Activated CD4-positive, alpha-beta T cell treated with anti-CD3 and anti-CD28 coated beads, Interleukin-2, amount 50 U/mL, for 1 hour (primary cell): ENCODE measurements at places on chromosomes 13 and 19.

GRCh38 chr19:4063369-4064148 lies 3.1 kb downstream of the ZBTB7A start:
- DNase-seq: no peak

DNA sequence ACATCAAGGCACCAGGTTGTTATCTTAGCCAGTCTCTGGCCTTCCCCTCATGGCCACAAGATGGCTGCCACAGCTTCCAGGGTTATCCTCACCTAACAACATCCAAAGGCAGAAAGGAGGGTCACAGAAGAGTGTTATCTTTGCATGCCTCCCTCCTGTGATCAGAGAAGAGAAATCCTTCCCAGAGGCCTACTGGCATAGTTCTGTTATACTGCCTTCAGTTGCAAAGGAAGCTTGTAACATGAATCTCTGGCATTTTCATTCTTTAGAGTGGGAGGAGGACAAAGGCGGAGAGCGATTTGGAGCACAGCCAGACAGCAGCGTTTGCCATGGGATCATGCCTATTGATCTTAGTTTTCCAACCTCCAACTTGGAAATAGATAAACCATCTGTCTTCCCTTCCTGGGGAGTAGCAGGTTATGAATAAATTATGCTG lies 135.7 kb downstream of the DNAJC15 start:
- DNase-seq: no peak

DNA sequence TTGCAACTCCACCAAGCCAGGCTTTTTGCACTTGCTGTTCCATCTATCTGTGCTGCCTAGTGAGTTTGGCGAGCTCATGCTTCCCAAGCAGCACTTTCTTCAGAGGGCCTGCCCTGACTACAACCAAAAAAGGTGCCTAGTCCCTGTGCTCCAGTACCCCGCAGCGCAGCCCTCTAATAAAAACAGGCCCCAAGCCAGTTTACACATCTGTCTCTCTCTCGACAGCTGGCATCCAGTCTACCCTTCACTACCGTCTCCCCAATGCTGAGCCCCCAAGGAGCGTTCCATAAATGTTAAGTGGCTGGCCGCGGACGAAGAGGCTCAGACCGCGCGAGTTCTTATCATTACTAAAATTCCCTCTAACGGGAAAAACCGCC lies 512 bp downstream of the MED4 start:
- DNase-seq: no peak

- DNase-seq: peak; percentile 18
Measured at GRCh38 chr19:50478901-50479715, 2.5 kb upstream of the GARIN5A start.

DNA sequence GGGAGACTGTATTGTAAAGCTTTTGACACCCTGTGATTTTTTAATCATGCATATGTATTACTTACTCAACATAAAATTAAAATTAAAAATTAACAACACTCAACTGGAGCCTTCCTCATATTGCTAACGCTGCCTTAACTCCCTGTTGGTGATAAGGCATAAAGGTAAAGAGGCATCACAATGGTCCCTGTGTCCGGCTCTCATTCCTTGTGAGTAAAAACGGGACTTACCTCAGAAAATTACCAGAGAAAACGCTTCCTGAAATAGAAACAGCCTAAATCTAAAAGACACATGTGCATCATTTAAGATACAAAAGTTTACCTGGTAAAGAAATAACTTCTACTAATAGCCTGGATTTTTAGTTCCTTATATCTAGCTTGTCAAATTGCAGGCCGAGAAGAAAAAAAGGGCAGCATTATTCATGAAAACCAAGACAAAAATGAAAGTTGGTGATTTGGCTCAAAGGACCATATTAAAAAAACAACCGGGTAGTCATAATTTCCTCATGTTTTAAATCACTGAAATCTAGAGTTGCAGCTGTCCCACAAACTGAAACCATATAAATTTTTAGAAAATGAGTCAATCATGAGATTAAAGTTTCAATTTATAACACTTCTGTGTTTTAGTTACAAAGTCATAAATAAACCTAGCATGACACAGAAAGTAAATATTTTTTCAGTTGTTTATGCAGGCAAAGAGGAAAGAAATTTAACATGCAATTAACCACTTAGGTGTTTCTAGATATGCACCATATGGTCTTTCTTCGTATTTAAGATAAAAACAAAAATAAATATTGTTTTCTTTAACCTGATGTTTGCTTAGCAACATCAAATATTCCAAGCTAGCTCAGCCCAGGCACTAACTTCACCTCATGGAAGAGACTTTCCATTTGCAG lies 94.7 kb downstream of the MIPEP start:
- DNase-seq: no peak

- DNase-seq: no peak
Measured at GRCh38 chr13:94658926-94659597, 53.3 kb downstream of the SOX21 start.

DNA sequence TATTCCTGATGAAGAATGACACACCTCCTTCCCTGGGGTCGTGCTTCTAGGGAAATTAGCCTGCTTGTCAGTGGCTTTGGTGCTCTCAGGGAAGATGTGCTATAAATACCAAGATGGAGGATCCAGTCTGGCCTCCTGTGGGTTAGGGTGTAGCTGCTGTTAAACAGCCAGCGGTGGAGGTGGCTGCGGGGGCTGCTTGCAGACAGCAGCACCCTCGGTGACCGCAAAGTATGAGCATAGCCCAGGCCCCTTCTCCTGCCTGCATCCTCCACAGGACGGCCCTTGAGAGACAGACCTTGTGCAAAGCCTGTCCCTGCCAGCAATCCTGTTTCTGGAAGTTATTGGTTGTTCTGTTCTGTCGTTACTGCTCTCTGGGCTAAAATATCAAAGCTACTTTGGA lies 11.4 kb downstream of the VSTM2B start:
- no peak for DNase-seq

GRCh38 chr13:92547266-92547665 lies 679.3 kb upstream of the GPC6 start:
- DNase-seq: no peak

GRCh38 chr13:102907016-102907756 lies 61.4 kb downstream of the ERCC5 start:
- no peak for DNase-seq

DNA sequence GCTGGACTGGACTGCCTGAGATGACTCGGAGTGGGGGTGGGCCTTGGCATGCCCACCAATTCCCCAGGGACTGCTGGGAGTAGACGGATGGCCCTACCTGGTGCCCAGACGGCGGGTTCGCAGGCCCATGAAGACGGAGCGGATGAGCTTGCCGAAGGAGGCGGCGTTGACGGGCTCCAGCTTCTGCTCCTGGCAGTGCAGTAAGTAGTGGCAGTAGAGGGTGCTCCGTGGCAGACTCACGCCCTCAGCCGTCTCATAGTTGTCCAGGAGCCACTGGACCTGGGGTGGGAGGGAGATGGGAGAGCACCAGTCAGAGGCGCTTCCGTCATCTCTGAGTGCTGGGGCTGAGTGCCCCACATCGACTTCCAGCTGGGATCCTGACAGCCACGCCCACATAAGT lies 17.6 kb downstream of the DCAF15 start:
- no peak for DNase-seq

DNA sequence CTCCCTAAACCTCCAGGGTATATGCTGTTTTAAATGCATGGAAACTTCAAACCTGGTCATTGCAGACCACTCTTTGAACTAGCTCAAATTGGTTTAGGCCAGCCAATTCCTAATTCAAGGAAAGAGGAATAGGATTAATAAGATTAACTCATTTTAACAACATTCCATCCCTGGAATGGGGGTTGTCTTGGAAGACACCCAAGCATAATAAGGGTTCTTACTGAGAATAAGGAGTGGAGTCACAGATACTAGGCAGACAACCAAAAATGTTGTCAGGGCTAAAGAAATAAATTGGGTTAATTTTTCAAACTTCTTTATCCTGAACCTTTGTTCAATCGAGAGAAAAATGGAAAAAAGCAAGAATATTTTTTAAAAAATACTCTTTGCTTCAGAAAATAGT lies 186.2 kb downstream of the PCDH9 start:
- DNase-seq: no peak

DNA sequence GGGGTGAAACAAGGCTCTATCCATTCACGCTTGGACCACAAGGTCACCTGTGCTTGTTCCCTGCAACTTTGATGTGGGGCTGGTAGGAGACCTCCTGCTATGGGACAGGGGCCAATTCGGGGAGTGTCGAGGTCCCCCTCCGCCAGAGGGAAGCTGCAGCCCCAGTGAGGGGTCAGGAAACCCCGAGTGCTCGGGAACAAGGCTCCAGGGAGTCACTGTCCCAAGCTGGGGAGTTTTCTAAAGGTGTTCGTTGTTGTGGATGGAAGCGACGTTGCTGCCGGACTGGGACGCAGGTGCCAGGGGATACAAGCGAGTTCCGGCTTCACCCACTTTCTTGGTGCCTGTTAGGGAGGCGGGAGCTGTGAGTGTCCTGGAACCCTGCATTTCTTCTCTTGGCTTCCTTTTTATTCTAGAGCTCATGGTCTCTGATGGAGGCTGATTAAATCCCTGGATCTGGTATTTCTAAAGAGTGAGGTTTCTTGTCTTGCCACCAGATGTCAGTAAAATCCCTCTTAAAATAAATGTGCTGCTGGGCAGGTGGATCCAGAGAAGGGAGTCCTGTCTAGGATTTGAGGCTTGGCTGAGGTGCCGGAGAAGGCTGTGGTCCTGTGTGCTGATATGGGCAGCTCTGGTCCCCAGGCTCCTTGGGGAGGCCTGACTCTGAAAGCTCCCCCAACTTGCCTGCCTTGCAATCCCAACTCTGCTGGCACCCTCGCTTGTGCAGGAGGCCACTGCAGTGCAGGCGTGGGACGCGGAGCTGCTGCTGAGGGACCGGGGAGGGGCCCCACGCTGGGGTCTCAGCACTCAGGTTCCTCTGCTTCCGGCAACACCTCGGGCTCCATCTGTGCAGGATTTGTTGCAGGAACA lies 153.9 kb downstream of the TEX29 start:
- no peak for DNase-seq

DNA sequence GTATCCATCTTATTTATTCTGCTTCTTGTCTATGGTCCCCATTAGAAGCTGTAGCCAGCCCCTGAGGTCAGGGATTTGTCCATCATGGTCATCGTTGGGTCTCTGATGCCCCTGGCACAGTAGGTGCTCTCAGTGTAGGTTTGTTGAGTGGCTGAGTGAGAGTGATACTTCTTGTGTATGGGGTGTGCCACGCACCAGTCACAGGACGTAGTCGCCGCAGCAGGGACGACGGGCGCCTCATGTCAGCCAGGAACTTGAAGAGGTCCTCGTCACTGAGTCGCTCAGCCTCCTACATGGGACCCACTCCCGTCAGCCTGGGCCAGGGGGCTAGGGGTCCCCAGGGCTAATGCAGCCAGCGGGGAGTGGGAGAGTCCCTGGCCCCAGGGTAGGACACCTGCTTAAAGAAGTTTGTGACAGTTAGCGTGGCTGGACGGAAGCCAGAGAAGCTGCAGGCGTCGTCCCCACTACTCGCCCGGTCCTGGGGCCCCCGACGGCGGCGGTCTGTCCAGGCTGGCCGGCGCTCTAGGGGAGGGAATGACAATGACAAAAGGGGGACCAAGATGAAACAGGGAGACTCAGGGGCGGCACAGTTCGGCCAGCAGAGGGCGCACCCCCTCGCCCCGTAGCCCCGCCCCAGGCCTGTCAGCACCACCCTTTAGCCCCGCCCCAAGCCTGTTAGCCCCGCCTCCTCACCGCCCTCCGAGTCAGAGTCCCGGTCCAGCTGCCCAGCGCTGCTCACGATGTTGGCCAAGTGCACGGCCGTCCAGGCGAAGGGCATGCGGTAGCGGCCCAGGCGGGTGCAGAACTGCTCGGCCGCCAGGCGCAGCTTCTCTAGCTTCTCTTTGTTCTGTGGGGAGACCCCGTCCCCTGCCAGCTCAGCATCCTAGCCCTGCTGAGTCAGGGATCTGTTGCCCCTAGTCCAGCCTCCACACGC lies 3.7 kb downstream of the ANGPTL8 start:
- DNase-seq: peak; percentile 81
